ENCODE measurements at places on chromosomes 3 and 15. TPM values are rescaled to one million over a fixed set of nuclear protein-coding genes. Genes with fewer than 3 reads are reported as not detected.

The ITPKA gene
- 2.1 TPM for total RNA-seq

The CSPG4 gene
- 3.6 TPM for total RNA-seq

The MDFIC2 gene
- total RNA-seq = not detected

The LYSMD4 gene
- total RNA-seq = 23.8 TPM

The SENP8 gene
- 4.9 TPM for total RNA-seq

The SCG5 gene
- total RNA-seq = 48.1 TPM

The HIGD2B gene
- total RNA-seq = not detected

The CFAP91 gene
- total RNA-seq = 4.9 TPM

The CHRM5 gene
- total RNA-seq = not detected

The SLC22A13 gene
- total RNA-seq = 0.66 TPM

DNA sequence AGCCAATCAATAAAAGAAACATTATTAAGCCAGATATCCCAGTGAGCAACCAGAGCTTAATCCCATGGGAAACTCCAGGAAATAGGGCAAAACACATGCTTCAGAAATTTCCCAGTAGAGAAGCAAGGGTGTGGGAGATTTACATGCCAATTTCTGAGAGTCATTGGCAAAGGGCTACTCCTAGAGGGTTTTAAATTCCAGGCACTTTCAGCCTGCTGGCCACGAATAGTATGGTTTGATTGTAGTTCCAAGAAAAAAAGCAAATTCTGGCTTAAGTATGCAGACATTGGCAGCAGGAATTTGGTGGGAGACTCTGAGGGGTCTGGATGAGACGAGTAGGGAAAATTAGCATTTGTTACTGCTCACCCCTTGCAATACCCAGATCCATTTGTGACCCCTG, 402.1 kb upstream of the SUCLG2 start:
- DNase-seq = peak; percentile 9

DNA sequence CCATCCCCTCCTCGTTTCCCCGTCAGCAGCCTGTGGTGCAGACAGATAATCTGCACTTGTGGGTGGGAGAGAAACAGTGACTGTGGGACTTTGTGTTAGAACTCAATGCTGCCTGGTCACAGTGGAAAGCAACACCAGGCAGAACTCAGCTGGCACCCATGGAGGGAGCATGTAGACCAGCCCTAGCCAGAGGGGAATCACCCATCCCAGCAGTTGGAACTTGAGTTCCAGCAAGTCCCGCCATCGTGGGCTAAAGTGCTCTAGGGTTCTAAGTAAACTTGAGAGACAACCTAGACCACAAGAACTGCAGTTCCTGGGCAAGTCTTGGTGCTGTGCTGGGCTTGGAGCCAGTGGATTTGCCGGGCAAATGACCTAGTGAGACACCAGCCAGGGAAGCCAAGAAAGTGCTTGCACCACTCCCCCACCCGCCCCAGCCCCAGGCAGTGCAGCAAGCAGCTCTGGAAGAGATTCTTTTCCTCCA, 24.4 kb downstream of the ISG20 start:
- no peak for DNase-seq

- DNase-seq = peak; percentile 37
These were observed 1.6 kb upstream of the MEIS2 start for GRCh38 chr15:37101980-37102304.

- no peak for DNase-seq
These were observed 69.7 kb upstream of the SETMAR start for GRCh38 chr3:4233488-4233887.

- no peak for DNase-seq
These were observed 19.8 kb upstream of the LYSMD4 start for GRCh38 chr15:99753066-99753465.

- DNase-seq = peak; percentile 49
These were observed 169.5 kb downstream of the PLD1 start for GRCh38 chr3:171640520-171641412.

- peak; percentile 57 for DNase-seq
These were observed 70.5 kb upstream of the EPHB3 start for GRCh38 chr3:184491011-184491576.

DNA sequence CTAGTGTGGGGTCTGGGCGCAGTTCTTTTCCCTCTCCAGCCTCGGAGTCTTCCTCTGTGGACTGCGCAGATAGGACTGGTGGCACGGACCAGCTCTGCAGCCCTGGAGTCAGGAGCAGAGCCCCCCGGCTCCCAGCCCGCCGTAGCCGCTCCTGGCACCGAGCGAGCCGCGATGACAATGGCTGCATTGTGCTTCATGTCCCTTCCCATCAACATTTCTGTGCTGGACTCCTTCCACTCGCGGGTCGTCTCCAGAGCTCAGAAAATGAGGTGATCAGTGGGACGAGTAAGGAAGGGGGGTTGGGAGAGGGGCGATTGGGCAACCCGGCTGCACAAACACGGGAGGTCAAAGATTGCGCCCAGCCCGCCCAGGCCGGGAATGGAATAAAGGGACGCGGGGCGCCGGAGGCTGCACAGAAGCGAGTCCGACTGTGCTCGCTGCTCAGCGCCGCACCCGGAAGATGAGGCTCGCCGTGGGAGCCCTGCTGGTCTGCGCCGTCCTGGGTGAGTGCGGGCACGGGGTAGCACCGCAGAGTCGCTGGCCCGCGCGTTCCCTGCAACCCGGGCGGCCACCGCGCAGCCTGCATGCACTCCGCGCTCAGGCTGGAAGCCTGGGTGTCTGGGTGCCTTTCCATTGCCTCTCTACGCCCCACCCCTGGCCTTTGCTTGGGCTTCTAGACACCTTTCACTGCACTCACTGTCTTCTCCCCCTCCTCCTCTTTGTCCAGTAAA, at the start of gene TF:
TF (plus strand) TSS at position 413 of the 731 bp plus-strand sequence; CDS start at position 461, 48 bp downstream.
- peak; percentile 28 for DNase-seq

- DNase-seq = peak; percentile 87
These were observed 365.6 kb downstream of the MAGI1 start for GRCh38 chr3:65672871-65673815.

DNA sequence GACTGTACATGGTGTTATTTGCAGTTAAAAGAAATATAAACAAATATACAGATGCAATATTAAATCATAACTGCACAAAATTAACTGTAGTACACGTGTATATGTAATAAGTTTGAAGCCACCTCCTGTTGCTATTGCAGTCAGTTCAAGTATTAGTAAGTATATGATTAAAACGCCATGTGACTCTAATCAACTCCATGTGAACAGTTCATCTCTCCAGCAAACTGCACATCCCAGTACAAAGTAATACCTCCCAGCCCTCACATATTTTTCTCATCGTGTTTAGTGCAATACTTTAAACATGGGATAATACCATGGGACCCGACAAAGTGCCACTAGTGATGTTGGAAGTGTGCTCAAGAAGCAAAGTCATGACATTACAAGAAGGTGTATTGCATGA, 34.6 kb downstream of the PDCD10 start:
- no peak for DNase-seq

DNA sequence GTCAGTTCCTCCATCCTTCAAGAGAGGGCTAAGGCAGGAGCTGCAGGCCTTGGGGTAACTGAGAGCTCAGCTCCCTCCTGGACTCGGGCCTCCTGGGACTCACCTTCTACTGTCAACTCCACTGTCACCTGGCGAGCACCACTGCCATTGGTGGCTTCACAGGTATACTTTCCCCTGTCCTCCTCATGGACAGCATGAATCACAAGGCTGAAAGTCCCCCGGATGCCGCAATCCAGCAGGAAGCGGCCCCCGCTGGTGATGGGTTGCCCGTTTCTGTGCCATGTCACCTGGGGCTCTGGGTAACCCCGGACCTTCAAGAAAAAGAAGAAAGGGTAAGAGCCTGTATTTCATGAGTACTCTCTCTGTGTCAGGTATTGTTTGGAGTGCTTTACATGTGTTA, 131.9 kb downstream of the MYLK start:
- no peak for DNase-seq

GRCh38 chr15:42070279-42070975, 23.9 kb downstream of the PLA2G4D start:
- no peak for DNase-seq

DNA sequence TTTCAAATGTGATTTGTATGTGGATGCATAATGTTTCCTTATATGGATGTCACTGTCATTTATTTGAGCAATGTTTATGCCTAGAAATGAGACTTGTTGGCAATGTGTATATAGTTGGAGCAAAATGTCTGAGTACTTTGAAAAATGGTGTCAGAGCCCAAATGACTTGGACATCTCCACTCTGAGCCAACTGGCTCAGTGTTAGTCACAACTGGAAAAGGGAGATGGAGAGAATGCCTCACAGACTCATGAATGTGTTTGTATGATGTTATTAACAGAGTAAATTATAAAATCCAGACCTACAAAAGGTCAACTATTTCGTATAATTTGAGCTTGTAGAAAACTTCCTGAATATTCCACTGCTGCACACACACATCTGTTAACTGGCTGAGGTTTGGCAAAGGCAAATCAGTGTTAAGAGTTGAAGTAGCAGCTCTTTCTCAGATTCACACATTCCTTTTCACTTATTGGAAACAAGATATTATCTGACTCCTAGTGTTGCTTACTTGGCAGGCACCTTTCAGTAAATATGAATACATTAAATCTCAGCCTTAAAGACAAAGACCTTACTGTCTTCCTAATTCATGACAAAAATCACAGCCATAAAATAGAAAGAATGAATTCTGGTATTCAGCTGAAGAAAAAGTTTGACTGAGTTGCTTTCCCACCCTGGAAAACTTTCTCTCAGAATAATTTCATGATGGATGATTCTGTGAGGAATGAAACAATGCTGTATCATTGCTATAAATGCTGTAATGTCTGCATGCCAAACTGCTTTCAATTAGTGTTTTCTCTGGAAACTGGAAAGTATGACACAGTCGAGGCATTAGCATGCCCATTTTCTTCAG, 27.0 kb downstream of the ADIPOQ start:
- DNase-seq = no peak

GRCh38 chr15:75731248-75732151, 18.9 kb upstream of the CSPG4 start:
- DNase-seq = peak; percentile 59

GRCh38 chr15:51155891-51156290, 61.2 kb upstream of the TNFAIP8L3 start:
- DNase-seq = no peak

DNA sequence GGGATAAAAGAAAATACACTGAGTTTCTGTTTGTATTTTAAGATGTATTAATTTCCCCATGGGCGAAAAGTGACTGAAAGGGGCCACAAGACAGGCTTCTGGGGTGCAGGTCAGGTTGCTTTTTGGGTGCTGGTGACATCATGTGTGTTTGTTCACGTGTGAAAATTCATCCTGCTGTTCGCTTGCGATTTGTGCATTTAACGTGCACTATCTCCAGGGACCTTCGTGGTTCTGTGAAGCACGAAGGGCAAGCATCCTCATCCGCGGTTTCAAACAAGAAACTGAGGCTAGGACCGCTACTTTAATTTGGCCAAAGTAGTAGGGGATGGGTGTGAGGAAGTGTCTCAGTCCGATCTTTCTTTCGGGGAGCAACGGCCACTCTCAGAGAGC, 1.6 kb upstream of the SMAD6 start:
- DNase-seq = no peak

DNA sequence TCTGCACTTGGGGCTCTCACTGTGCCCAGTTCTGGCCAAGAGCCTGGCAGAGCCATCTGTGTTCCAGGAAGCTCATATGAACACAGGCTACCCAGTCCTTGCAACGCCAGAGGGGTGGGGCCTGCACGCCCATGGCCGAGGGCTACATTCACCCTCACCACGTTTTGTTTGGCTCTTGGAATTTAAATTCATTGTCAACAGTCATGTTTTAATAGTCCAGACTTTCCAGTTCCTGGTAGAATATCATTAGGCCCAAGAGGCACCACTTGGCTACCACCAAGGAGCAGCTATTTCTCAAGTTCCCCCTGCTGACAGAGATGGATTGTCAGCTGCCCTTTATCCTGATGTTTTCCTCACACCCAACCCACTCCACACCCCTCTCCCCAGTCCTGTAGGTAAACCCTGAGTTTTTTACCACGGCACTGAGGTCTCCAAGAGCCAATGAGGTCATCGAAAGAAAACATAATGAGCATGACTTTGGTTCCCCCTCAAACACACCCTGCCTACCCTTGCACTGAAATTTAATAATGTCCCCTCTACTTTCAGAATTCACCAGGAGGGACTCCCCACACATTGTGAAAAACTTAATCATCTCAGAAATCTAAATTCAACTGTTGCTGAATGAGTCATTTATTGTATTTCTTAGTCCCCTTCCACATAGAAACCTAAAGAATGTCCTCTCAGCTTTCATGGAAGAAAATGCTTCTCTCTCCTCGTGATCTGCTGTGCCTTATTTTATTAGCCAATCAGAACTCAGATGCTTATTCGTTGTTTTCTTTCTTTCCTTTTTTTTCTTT, 125.1 kb downstream of the SHQ1 start:
- no peak for DNase-seq

DNA sequence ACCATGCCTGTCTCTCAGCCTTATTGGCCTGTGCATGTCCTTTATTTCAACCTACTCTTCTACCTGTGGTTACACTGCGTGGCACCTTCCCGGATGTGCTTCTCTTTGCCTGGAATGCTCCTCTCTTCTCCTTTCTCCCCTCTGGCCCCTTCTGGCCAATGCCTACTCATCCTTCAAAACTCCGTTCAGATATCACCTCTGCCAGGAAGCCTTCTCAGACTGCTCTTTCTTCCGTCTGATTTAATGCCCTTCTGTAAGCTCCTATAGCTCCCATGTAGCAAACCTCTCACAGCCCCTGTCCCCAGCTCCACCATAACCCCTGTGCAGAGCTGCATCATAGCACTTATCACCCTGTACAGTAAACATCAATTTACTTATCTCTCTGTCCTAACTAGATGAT, 13.2 kb downstream of the KLHL6 start:
- DNase-seq = no peak

DNA sequence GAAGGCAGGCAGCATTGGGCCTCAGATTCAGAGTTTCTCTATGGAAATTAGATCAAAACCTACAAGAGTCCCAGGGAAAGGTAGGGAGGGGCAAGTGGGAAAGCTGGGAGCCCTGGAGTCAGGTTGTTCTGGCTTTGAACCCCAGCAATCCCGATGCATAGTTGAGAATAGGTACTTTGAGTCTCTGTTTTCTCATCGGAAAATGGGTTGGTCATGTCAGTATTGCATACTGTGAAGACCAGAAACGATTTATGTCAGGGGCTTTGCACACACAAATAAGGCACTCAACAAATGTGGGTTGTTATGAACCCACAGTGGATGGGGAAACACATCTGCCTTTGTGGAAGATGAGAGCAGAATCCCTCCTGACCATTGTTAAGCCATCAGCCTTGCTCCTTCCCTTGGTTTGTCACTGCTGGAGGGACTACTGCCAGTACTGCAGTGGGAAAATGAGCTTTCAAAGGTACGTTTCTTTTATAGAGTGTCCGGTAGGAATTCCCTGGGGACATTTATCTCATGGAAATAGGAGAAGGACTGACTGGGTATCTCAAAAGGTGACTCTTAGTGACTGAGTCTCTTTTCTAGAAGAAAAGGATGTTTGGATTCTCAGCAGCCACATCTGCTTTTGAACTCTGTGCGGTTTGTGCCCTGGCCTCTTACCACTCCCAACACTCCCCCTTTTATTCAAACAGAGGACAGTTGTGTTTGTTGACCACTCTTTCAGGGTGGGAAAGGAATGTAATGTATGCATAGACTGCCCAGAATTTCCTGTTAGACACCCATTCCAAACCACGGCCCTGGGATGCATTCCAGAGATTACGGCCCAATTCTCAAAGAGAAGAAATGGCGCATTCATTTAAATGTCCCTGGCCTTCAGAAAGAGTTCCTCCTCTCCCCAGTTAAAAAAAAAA, 54.6 kb upstream of the VILL start:
- DNase-seq = peak; percentile 78

Measured in GM23338 (cell line).